ENCODE measurements at places on chromosomes 4 and X.

DNA sequence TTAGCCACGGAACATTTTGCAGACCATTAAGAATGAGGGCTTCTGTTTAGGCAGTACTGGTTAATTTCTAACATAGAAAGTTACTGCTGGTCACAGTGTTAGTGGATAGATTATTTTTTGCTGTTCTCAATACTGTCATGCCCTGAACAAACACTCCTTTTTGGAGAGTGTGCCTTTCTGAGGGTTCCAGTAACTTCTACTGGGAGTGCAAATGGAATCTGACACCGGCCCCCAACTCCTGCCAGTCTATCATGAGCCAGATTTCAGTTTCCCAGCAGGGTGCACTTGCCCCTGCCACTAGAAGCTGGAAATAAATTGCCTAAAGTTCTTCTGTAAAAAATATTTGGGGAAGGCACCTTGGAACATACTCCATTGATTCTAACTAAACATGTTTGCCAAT, 224.4 kb upstream of the GPC4 start:
- ATAC-seq = no peak

DNA sequence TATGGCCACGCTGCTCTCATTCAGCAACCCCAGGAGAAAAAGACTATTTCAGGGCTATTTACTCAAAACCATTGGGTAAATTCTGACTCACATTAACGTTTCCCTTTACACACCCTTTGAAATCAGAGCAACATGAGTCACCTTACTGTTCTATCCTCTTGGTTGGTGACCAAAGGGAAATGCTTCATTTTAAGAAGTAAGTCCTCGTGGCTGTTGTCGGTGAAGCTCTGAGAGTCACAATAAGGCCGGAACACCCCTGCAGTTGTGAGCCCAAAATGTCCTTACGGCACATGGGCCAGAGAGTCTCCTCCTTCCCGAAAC, 56.3 kb upstream of the SPRY1 start:
- ATAC-seq = no peak

GRCh38 chrX:644304-645281, 14.0 kb downstream of the SHOX start:
- ATAC-seq = no peak

- no peak for ATAC-seq
Measured at GRCh38 chr4:183244019-183244418, 76.1 kb downstream of the CLDN22 start.

DNA sequence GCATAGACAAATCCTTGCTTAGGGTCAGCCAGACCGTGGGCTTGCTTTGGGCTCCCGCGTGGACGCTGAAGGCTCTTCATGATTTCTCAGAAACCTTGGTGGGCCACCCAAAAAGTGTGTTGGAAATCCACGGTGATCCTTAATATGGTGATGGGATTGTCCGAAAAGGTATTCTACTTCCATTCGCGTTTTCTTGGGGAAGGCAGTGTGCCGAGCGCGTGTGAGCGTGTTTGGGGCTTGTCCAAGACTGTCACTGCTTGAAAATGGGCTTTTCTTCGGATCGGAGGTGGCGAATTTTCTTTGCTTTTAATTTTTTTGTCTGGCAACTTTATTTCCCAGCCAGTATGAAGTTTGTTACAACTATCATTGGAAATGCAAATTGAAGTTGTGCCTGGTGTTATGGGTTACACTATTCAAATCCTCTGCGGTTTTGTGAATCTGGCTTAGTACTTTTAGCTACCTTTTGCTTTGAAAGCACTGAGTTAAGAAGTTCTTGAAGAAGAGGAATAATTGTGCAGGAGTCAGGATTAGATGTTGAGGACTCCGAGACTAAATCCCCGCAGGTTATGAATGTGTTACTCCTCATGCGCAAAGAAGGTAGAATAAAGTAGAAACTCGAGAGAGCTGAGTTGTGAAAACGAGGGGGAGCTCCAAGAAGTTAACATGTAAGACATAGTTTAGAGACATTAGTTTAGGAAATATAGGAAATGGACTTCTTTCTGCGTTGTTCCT, 3.2 kb downstream of the SPRY1 start:
- ATAC-seq = no peak

- ATAC-seq = no peak
Measured at GRCh38 chr4:25290490-25291067, 22.0 kb upstream of the ZCCHC4 start.

- ATAC-seq = no peak
Measured at GRCh38 chr4:120209706-120210105, 143.1 kb upstream of the MAD2L1 start.

DNA sequence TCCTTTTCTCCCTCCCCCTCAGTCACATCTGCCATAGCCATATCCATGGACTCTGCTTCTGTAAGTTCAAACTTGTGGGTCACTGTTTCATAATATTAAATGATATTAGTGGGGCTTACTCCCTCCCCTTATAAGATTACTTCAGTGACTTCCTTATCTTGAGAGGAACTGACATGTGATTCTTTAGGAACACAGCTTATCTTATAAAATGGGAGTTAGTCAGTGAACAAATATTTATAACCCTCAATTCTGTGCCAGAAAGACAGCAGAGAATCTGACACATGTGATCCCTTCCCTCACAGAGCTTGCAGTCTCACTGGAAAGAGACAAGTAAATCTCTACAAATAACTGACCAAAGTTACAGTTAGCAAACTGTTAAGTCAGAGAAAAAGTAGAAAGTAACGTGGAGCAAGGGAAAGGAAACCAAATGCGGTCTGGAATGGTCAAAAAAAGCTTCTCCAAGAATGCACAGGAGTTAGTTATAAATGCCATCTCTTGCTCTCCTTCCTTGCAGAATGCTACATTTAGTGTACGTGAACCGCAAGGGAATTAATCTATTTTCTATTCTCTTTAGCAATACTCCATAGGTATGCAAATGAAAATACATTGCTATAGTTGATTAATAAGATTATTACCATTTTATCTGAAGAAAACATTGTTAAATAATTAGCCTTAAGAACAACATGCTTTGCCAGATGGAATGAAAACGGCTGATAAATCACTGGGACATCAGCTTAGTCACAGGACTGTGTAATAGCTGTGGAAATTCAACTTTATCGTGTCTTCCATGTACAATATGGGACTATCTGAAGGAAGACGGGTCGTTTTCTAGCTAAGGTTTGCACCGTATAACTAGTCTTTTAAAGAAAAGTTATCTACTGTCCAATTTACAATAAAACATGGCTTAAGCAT, 29.0 kb downstream of the SGMS2 start:
- no peak for ATAC-seq

DNA sequence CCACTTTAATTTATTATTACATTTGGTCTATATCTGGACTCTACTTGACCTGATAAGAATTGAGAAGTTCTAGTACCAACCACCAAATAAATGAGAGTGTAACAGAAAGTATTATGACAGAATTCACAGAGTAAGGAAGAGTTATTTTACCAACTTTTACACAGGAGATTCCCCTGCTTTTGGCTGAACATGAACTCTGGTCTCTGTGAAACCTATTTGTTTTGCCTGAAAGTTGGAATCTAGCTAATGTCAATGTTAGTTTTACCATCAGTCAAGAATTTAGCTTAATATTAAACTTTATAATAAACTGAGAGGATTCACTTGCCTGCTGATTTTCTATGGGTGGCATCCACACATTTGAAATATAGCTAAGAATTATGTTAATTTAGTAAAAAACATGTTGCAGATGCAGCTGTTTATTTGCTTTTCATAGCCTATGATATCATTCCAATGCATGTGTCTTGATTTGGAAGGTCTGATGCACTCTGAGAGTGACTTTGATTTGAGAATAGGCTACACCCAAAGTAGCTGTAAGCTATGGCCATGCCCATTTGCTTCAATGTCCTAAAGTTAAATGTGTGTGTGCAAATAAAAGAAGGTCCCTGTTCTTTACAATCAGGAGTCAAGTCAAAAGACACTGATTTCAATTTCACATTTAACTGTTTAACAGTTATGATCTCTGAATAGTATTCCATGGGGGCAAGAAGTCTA, 150.9 kb upstream of the RASGEF1B start:
- ATAC-seq = no peak

DNA sequence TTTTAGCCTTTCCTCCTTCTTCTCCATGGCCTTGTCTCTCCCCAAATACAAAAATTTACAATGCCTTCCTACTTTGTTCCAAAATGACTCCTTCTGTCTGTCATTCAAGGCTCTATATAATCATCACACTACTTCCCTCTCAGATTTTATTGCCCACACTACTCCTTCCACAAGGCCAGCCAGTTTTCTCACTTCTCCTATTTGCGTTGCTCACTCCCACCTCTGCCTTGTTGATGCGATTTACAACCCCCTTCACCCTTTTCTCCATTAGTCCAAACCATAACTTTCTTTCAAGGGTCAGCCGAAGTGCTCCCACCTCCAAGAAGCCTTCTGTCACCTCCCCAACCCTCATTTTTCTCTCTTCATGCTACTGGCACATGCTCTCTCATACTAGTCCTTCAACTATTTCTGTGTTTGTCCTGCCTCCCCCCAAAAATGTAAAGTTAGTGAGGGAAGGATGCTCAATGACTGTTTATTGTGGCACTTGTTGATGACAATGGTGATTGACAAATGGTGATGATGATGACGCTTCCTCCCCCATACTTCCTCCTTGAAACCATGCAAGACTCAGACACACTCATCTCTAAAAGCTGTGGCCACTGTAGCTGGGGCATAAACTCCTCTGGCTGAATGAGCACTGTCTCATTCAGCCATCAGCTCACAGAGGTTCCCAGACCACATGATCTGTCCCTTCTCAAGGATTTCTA, 2.7 kb upstream of the XKRX start:
- ATAC-seq = peak; percentile 89

DNA sequence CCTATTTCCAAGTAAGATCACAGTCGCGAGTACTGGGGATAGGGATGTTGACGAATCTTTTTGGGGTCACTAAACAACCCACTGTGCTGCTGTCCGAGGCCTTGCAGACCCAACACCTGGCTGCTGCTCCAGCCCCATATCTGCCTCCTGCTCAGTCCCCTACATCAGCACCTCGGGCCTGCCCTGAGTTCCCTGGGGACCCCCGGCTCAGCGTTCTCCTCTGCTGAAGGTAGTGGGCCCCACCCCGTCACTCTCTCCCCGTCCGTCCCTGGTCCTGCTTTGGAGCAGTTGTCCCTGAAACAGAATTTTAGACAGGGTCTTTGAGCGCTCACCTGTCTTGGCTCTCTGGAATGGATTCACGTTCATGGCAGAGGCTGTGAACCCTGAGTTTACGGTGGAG, 202.4 kb upstream of the PSAPL1 start:
- ATAC-seq = no peak

DNA sequence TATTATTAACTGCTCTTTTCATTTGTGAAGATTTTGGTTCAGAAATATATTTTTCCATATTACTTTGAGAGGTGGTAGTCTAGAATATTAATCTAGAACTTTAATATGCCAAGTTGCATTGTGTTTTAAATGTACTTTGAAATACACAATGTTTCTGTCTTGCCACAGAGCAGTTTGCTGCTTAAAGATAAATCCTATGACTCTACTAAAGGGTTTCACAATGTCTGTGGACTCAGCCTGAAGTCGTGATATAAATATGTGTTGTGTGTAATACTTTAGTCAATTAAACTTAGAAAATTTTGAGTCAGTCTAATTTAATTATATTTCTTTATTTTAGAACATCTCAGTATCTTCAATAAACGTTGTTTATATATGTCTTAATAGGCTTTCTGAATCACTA, 1771.7 kb upstream of the PCDH7 start:
- no peak for ATAC-seq

Measured in stimulated activated memory B cell treated with anti-CD40 and anti-IgM and Interleukin-4, amounts not matched to agents 10 μg/mL and 1 μg/mL and 100 μg/mL, for 72 hours (primary cell).